ENCODE measurements at places on chromosomes 12 and 14. TPM values are rescaled to one million over a fixed set of nuclear protein-coding genes. Genes with fewer than 3 reads are reported as not detected.

DNA sequence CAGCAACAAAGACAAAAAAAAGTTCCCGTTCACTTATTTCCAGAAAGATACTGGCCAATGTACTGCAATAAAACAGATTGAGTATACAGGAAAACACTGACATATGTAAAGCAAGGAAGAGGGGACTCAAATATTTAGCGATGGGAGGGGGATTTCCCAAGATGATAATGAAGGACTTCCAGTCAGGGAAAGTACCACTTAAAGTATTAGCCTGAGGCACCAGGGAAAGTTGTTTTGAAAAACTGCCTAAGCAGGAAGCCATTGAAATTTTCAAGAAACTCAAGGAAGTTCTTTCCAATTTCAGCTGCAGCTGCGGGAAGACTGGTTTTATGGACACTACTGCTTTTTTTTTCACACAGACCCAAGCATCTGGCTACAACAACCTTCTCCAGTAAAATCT, 1007.4 kb upstream of the NOVA1 start:
- DNase-seq, result no peak

Gene CISTR
- total RNA-seq, result not detected

GRCh38 chr14:69716478-69717187, 50.3 kb upstream of the SRSF5 start:
- no peak for DNase-seq

Gene GAS2L3
- total RNA-seq, result 4.4 TPM

- DNase-seq, result no peak
Observed at GRCh38 chr12:128793701-128794100, 30.1 kb downstream of the SLC15A4 start.

Gene NINJ2
- total RNA-seq, result 11.8 TPM

DNA sequence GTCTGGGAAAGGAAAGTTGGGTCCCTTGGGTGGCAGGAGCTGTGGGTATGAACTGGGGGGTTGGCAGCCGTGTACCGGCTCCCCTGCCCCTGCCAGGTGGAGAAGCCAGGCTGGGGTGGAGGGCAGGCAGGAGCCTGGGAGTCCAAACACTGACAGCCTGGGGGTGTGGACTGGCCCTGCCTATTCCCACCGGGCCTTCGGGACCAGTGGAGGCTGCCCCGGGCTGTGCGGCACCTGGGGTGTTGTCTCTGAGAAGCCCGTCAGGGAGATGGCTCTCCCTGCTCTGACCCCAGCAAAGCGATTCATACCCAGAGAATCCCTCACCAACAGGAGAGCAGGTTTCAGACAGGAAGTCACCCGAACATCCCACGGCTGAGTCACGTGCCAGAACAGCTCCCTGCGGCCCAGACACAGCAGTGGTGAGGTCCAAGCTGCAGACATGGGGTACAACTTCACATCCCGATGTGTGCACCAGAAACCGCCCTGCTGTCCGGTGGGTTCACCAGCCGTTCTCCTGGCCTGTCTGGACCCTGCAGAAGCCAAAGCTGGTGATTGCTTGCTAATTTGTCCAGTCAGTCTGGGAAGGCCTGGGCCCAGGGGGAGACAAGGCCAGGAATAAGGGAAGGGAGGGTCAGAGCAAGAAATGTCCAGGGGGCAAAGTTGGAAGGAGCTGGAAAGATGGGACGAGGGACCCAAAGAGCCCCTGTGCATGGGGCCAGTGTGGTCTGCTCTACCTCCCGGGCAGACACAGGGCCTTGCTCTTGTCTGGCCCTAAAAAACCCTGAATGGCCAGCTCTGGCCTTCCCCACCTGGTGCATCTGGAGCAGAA, 2.1 kb upstream of the GPR132 start:
- DNase-seq, result no peak

- no peak for DNase-seq
Observed at GRCh38 chr14:105358140-105358846, 40.0 kb upstream of the TEX22 start.
